Activated T-cell treated with anti-CD3 and anti-CD28 coated beads, Interleukin-2, amount 50 U/mL, for 72 hours (primary cell): ENCODE measurements at places on chromosomes 6 and 20. TPM values are rescaled to one million over a fixed set of nuclear protein-coding genes. Genes with fewer than 3 reads are reported as not detected.

DNA sequence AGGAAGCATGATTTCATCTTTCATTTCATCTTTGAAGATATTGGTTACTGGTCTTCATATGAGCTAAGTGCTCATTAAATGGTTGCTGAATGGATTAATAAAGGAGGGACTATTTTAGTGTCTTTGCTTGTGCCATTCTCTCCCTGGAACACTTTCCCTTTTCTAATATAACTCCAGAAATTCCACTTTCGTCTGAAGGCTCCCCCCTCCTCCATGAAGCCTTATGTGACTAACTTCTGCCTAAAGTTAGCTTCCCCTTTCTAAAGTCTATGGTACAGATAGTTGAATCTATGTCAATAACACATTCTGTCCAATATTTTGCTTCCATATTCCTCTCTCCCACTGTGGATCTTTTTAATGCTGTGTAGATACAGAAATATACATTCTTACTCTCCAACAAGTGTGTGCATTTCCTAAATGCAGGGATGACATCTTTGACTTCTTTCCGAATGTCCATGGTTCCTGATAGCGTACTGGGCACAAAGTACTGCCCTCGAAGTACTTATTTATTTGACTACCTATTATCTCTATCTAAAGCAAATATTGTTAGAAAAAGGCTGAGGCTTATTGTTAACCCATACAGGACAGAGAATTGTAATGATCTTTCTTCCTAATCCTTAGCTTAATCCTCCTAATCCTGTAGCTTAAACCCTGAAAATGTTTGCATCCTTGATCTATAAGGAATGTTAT, 84.7 kb upstream of the ELOVL5 start:
- no peaks in the 10 kb centered on the region for H3K36me3 ChIP-seq
- H3K4me1 ChIP-seq = peaks cover 27% of the 10 kb centered on the region
- no peak overlapping the region for H3K4me3 ChIP-seq
- H3K27me3 ChIP-seq = peaks cover 7% of the 10 kb centered on the region

GRCh38 chr6:12351672-12352071, 61.5 kb downstream of the EDN1 start:
- peaks cover 1% of the 10 kb centered on the region for H3K36me3 ChIP-seq
- no peak for DNase-seq
- H3K4me1 ChIP-seq = no peaks in the 10 kb centered on the region
- H3K27me3 ChIP-seq = peaks cover 13% of the 10 kb centered on the region
- no peak overlapping the region for H3K27ac ChIP-seq
- no peak overlapping the region for H3K4me3 ChIP-seq

- peaks cover 42% of the 10 kb centered on the region for H3K4me1 ChIP-seq
- no peak overlapping the region for H3K27ac ChIP-seq
- H3K27me3 ChIP-seq = no peaks in the 10 kb centered on the region
- no peak for DNase-seq
- no peak overlapping the region for H3K4me3 ChIP-seq
- H3K36me3 ChIP-seq = peaks cover 9% of the 10 kb centered on the region
These were observed 18.2 kb downstream of the NOL7 start for GRCh38 chr6:13633343-13633742.

SYNDIG1 gene
- not detected for total RNA-seq

GRCh38 chr20:57289391-57290177, 23.1 kb upstream of the BMP7 start:
- H3K27ac ChIP-seq = no peak overlapping the region
- H3K4me1 ChIP-seq = no peaks in the 10 kb centered on the region
- no peak for DNase-seq

- no peak overlapping the region for H3K4me3 ChIP-seq
- no peaks in the 10 kb centered on the region for H3K36me3 ChIP-seq
- no peaks in the 10 kb centered on the region for H3K4me1 ChIP-seq
- DNase-seq = no peak
- H3K27ac ChIP-seq = no peak overlapping the region
These were observed 94.3 kb upstream of the FOXA2 start for GRCh38 chr20:22678678-22679077.

TRIM10 gene
- total RNA-seq = not detected

DNA sequence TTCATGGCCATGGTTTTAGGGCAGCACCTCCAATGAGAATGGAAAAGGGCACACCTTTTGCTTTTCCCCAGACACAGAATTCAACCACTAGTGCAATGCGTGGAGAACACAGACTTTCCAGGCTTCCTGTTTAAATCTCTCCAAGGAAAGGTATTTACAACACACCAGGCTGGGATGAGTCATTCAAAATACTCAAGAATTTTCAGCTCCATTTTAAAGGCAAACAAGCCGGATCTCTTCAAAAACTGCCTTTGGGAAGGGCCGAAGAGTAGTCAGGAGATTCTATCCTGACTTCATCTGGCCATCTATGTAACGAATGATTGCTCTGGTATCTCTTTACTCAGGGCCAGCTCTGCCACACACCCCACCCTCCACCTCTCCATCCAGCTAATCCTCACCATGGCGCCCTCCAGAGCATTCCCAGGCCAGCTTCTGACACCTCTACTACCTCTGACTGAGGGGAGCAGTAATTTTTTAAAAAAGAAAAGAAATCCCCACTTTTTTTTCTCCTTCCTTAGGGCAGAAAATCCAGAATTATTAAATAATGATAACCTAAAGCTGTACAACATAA, 254.6 kb downstream of the LY86 start:
- no peak overlapping the region for H3K27ac ChIP-seq
- no peak overlapping the region for H3K4me3 ChIP-seq
- H3K27me3 ChIP-seq = peaks cover 31% of the 10 kb centered on the region
- no peak for DNase-seq
- peaks cover 7% of the 10 kb centered on the region for H3K36me3 ChIP-seq

DNA sequence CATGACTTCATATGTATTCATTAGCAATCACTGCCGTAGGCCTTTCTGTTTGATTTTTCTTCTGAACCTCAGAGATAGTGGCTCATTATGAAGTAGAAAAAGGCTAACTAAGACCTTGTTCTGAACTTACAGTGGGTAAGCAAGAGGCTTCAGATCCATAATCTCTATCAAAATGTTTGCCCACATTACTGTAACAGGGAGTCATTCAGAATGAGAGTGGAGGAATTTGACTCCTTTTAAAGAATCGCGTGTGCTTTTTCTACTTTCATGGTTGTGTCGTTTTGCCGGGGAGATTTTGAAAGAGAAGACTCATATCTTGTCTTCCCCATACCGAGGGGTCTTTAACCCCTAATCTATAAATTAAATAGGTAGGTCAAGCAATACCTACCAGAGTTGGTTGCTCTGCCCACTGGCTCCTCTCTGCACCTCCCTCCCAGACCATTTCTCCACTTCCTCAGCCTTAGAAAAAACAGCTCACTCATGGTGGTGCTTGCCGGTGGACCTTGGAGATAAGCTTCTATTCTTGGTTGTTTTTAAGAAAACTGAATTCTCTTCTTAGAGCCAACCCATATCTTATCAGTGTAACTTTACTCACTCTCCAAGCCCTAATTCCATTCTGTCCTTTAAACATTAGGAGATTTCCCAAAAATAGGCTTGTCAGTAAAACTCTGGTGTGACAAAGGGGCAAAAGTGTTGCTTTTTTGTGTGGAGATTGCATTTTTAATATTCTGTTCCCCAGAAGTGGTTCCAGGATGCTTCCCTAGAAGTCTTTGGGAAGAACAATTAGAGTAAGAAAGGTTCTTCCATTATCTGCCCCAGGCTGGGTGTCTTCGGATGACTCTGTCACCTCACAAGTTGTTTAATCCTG, 56.6 kb downstream of the E2F3 start:
- DNase-seq = no peak
- no peak overlapping the region for H3K27ac ChIP-seq
- H3K36me3 ChIP-seq = peaks cover 15% of the 10 kb centered on the region
- H3K4me3 ChIP-seq = no peak overlapping the region
- no peaks in the 10 kb centered on the region for H3K27me3 ChIP-seq
